ENCODE measurements at places on chromosomes 2 and 18. TPM values are rescaled to one million over a fixed set of nuclear protein-coding genes. Genes with fewer than 3 reads are reported as not detected.
A peak's percentile ranks its signal among the peaks of the same experiment; 100 is the strongest.

Gene CXCR2
- not detected for total RNA-seq

DNA sequence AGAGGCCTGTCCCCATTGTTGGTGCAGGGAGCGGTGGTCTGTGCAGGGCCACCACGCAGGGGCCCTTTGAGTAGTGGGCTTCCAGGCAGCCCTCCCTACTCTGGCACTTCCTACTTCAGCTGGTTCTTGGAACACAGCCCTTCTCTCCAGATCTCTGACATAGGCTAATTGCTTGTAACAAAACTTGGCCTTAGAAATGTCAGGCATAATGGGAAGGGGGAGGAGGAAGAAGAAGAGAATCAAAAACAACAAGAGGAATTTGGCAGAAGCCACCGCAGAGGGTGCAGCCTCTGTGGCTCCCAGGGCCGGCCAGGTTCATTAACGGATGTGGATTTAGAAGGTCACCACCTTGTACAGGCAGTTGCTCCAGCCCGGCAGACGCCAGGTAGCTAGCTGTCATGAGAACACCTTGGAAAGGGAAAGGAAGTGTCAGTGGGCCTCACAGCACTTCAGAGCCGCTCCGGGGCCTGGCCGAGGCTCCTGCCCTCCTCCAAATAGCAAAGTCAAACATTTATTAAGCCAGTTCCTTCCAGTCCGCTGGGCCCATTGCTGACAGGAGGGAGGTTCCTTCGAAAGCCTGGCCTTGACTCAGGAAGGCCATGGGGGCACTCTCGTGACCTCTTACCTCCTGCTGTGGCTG lies 7.4 kb downstream of the BOD1L2 start:
- DNase-seq, result no peak

Gene CLEC4F
- total RNA-seq, result not detected

GRCh38 chr2:73850009-73850408 lies 21.2 kb downstream of the STAMBP start:
- no peak for DNase-seq

DNA sequence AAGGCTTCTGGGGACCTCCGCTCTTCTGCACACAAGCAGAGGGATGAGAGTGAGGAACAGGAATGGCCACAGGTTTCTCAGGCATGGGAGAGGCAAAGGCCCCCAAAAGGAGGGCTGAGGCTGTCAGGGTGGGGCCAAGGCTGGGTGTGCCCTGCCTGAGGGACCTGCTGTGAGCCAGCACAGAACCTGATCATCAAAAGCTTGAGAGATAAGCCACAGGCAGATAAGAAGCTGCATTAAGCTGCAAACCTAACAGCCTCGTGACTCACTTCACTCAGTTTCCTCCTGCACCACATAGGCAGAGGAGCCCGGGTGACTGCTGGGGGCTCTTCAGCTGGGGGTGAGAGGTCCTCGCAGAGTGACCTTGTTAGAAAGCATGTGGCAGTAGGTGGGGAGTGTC lies 64.5 kb upstream of the LAPTM4A start:
- DNase-seq, result no peak

- DNase-seq, result no peak
Observed at GRCh38 chr18:5729983-5730699, 165.2 kb downstream of the TMEM200C start.

Gene LYPD1
- 18.7 TPM for total RNA-seq

Gene CRYBA2
- total RNA-seq, result 6.4 TPM

DNA sequence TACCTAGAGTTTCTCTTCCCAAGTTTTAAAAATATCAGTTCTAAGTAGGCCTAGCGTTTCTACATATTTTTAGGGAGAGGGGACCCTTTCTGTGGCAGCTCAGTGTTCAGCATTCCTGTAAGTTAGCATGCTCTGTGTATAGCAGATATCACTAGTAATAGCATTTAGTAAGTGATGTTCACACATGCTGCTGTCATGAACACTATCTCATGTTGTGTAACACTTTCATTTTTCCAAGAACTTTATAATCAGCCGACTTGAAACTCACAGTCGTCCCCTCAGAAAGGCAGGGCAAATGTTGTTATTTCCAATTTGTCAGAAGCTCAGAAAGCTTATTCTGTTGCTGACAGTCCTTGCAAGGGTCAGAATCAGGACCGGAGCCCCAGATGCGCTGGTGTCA lies 267.7 kb downstream of the ALPK2 start:
- no peak for DNase-seq

Gene METTL21A
- 35.3 TPM for total RNA-seq

GRCh38 chr2:1660656-1661640 lies 83.4 kb downstream of the PXDN start:
- DNase-seq, result no peak

GRCh38 chr2:127086990-127087790 lies 19.8 kb downstream of the BIN1 start:
- DNase-seq, result no peak

GRCh38 chr2:70820499-70820898 lies at the start of gene CLEC4F:
TSS of gene CLEC4F (minus strand) at chr2:70820599. CDS start at chr2:70820523, 76 bp downstream.
- no peak for DNase-seq

GRCh38 chr2:12718015-12718671 lies 1.4 kb downstream of the TRIB2 start:
- peak; percentile 60 for DNase-seq

- DNase-seq, result no peak
Observed at GRCh38 chr2:213792045-213792444, 507.8 kb downstream of the SPAG16 start.

Gene CD207
- total RNA-seq, result not detected

DNA sequence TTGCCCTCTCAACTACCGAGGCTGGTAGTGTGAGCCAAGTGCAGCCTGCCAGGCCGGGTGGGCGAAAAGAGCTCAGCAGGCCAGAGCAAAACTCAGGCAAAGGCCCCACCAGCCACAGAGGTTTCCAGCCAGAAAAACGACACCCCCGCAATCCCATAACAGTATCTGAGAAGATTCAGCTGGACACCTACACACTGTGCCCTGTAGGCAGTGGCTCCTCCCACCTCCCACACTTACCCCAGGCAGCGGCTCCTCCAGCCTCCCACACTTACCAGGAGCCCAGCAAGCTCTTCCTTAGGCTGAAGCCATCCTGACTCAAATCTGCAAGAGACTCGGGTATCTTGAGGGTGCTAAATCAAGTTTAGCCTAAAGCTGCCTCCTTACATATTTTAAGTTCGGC lies 15.6 kb upstream of the TMEM18 start:
- no peak for DNase-seq

DNA sequence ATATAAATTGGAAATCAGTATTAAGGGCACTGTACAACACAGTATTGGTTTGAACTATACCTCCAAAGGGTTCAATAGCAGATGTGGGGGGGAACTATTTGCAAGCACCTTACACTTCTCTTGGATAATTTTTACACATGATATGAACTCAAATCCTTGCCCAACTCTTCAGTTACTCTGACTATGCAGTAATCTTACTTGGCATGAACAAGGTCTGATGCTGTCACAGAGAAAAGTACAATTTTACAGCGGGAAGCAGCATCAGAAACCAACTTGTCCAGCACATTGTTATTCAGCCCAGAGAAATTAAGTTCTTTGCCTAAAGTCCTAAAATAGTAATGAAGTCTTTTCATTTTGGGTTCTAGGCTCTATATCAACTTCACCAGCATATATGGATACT lies 98.2 kb downstream of the ZNF521 start:
- peak; percentile 9 for DNase-seq

DNA sequence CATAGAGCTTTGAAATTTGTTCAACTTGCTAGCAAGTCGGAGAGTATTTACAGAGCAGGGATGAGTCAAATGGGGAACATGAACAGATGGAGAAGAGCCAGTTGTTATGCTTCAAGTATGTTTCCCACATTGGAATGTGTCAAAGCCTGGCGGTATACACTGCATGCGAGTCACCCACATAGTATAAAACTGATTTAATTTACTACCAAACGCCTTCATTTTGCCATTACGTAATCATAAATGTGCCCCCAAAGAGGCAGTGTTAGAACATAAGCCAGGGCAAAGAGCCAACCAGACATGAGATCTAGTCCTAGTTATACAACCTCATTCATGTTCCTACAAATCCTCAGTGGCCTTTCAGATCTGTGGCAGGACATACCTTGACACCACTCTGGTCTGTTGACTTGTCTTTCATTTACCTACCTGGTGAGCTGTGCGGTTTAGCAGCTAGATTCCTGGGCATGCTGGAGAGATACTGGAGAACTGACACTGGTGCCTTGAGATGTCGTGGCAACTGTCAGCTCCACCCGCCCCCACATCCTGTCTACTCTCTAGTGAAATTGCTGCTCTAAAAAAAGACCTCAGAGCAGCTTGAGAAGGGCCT lies 21.7 kb upstream of the NRP2 start:
- DNase-seq, result peak; percentile 73

GRCh38 chr2:72561621-72562318 lies 264.1 kb downstream of the EXOC6B start:
- DNase-seq, result no peak

DNA sequence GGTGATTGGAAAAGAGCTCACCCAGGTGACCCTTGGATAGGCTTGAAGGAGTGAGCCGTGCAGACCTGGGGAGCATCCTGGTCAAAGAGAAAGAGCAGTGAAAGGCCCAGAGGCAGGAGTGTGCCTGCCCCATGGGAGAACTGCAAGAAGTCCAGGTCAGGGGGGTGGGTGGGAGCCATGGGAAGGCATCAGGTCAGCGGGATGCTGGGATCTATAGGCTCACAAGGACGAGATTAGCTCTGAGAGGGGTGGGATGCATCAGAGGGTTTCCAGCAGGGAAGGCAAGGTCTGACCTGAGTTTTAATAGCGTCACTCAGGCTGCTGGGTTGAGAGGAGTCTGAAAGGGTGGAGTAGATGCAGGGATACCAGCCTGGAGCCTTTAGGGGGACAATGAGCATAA lies 158.6 kb downstream of the SMAD7 start:
- no peak for DNase-seq

DNA sequence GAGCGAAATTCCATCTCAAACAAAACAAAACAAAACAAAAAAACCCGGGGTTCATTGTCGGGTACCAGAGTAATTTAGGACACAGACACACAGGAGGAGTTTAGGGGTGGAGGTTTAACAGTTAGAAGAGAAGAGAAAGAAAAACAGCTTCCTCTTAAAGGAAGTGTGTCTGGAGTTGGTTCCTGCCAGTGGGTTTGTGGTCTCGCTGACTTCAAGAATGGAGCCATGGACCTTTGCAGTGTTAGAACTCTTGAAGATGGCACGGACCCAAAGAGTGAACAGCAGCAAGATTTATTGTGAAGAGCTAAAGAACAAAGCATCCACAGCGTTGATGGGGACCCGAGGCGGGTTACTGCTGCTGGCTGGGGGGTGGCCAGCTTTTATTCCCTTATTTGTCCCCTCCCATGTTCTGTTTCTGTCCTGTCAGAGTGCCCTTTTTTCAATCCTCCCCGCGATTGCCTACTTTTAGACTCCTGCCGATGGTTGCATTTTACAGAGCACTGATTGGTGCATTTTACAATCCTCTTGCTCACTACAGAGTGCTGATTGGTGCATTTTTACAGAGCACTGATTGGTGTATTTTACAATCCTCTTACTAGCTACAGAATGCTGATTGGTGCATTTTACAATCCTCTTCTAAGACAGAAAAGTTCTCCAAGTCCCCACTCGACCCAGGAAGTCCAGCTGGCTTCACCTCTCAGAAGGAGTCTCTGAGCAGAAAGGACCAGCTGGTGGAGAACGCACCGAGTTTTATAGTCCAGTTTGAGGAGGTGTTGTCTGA lies 28.7 kb upstream of the ATP8B1 start:
- DNase-seq, result no peak

Gene MREG
- 24.4 TPM for total RNA-seq

Gene FSIP2
- 2.5 TPM for total RNA-seq

- no peak for DNase-seq
Observed at GRCh38 chr18:44968336-44968735, 287.6 kb downstream of the SETBP1 start.

Gene CFAP210
- not detected for total RNA-seq

DNA sequence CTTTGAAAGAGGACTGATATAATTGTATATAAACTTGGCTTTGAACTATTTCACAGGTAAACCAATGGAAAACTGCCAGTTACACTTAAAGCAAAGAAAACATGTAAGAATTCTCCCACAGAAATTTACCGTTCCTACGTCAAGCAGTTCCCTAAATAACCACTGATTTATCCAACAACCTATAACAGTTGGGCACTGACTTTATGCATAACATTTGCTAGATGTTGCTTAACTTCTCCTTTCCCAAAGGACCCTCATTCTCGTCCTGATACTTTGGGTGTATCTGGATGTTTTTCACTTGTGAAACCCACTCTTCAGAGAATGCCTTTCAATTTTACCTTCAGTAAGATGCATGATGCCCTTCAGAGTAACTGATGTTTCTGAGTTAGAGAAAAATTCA lies 43.8 kb downstream of the STAT1 start:
- no peak for DNase-seq

GRCh38 chr2:137155356-137156104 lies 390.2 kb downstream of the THSD7B start:
- DNase-seq, result peak; percentile 30

Gene CDH20
- not detected for total RNA-seq

DNA sequence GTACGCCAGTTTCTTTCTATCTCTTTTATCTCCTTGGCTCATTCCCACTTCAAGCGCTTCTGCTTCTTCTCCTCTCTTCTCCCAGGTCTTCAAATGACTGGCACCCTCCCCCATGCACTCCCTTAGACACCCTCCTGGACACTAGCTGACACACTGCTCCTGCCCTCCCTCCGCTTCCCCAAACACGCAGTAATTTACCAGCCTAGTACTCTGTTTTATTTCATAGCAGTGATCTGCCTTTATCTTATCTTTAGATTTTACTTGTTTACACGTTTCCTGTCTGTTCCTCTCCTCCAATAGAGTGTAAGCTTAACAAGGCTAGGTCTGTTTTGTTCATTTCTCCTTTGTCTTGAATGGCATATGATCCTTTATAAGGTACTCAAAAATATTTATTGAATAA lies 93.9 kb downstream of the SCN3A start:
- DNase-seq, result no peak

Gene LIPG
- 9.1 TPM for total RNA-seq

- DNase-seq, result no peak
Observed at GRCh38 chr2:102010902-102011301, 19.1 kb downstream of the IL1R2 start.

DNA sequence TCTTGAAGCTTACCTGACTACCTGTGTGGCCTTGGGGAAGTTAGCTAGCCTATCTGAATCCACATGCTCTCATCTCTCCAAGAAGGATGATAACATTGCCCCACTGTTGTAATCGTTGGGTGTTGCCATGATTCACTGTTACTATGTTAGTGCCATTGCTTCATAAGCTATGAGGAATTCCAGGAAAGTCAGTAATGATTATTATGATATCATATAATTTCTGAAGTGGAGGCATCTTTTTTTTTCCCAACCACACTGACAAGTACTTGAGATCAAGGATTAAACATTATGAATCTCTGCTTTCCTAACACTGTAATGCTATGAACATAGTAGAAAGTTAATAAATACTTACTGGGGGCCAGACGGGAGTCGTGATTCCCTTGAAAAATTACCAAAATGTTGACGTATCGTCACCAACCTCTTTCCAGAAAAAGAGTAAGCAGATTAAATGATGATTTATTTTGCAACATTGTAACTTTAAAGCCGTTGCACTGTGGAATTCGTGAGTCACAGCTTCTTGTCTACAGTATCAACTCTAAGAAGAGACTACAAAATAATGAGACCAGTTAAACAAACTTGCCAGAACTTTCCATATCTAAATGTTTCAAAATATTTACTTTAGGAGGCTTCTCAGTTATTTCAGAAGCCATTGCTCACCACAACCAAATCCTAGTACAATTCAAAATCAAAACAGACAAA lies 459.9 kb downstream of the PIK3C3 start:
- DNase-seq, result no peak

Gene CPS1
- 17.9 TPM for total RNA-seq

All from PC-3 (cell line).